Body of pancreas (tissue), 4 donors: ENCODE measurements at places on chromosomes 7 and 10. TPM values are rescaled to one million over a fixed set of nuclear protein-coding genes. Genes with fewer than 3 reads are reported as not detected.

Gene FOXP2
- 15.5 TPM for total RNA-seq

DNA sequence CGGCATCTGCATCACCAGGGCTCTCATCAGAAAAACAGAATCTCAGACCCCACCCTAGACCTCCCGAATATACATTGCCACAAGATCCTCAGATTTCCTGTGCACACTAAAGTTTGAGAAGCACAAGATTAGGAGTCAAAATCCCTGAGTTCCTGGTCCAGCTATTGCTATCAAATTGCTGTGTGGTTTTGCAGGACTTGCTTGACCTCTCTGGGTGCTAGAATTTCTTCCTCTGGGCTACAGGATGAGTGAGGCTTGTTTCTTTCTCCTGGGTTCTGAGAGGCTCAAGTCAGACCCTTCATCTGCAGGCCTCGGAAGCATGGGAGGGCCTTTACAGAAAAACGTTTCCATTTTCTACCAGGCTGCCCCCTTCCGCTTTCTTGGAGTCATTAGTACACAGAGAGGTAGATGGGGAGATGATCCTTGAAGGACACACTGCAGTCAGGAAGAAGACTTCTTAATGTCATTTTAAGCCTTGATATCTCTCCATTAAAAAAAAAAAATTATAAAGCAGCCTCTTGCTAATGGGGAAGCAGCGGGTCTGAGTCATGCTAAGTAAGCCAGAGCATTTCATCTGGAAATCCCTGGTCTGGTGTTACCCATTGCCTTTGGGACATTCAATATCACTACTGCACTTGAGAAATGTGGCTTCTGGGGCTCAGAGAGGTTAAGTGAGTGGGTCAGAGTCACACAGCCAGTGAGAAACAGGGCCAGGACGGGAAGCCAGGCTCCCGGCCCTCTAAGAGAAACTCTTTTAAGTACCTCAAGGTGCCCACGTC lies 173.5 kb downstream of the KCNMA1 start:
- DNase-seq = no peak

- no peak for DNase-seq
Observed at GRCh38 chr7:139043823-139044812, 8.3 kb upstream of the ZC3HAV1L start.

GRCh38 chr10:114281461-114281860 lies 42.4 kb downstream of the VWA2 start:
- DNase-seq = no peak

DNA sequence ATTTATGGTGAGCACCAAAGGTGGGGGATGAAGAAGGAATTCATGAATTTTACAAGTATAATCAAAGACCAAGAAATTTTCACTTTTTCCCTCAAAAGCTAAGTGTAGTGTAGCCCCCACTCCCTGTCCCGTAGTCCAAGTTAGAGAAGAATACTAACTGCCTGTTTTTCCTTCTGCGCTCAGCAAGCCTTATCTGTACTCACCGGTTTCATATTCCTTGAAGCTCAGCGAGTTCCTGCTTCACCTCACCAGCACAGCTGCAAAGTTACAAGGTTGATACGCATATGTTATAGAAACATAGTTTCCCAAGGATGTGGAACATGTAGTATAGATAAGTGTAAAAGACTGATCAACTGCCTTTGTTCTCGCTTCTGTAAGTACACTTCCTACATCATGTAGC lies 16.0 kb upstream of the ZNF33B start:
- DNase-seq = peak; percentile 80

Gene CTAGE4
- 19.1 TPM for total RNA-seq

DNA sequence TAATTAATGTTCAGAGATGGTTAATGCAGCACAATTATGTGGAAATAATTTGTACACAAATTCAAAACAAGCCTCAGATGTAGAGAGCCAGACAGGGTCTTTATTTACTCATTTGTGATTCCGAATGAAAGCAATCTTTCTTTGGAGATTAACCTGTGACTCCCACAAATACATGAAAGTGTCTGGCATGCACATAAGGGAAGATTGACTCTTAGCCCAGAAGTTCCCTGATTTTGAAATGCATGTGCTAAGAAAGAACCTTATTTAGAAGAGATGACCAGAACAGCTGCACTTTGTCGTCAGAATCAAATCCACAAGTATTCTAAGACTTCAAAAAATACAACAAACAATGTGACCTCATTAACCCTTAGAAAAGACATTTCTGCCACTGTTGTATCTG lies 45.1 kb downstream of the RNLS start:
- no peak for DNase-seq

- DNase-seq = no peak
Observed at GRCh38 chr7:37706804-37707203, 23.2 kb downstream of the GPR141 start.

DNA sequence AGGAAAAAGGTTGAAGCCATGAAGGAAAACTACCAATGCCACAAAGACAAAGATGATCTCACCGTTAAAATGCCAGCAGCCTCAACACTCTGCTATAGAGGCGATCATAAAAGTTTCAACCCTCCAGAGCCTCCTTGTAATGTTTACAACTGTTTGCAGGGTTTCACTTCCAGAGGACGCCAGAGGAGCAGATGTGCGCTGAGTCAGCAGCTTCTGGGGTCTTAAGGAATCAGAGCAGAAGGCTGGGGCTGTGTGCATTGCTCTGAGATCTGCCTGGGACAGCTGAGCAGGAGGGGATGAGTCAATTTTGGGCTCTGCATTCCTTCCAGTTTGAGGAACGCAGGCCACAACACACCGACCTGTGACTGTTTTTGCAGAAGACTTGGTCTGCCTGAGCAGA lies 98.3 kb downstream of the TMEM130 start:
- DNase-seq = no peak

Gene FEZF1
- not detected for total RNA-seq

Gene CHAT
- total RNA-seq = 0.26 TPM

Gene PDE6C
- not detected for total RNA-seq

Gene LFNG
- total RNA-seq = 142 TPM

DNA sequence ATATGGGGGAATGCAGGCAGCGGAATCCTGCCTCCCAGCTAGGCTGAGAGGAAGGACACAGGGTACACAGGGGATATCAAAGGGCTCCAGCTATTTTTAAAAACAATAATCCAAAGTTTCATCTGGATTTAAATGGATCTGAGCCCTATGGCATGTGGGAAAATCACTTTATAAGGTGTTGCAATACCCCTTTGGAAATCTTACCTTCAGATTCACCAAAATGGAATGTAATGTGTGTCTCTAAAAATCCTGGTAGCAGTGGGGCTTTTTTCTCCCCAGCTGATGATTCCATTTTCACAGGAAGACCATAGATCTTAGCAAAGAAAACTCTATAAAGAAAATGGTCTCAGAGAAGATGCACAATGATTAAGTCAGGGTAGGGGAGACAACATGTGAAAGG lies 722.2 kb downstream of the PARD3 start:
- no peak for DNase-seq

Gene ANKRD26
- 12.2 TPM for total RNA-seq

DNA sequence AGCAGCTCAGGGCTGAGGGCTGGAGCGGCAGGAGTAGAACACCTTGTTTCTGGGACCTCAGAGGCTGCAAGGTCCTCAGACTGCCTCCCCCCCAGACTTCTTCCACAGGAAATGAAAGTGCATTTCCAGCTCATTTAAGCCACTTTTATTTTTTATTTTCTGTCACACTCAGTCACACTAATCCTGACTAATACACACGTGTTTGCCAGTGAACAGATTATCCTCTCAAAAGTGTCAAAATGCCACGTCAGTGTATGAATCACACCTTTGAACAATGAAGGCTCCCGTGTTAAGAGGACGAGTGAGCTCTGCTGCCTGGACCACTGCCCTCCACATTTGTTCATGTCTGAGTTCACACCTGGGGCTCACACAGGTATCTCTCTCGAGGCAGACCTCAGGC lies 488.5 kb downstream of the DNAJB6 start:
- DNase-seq = no peak

DNA sequence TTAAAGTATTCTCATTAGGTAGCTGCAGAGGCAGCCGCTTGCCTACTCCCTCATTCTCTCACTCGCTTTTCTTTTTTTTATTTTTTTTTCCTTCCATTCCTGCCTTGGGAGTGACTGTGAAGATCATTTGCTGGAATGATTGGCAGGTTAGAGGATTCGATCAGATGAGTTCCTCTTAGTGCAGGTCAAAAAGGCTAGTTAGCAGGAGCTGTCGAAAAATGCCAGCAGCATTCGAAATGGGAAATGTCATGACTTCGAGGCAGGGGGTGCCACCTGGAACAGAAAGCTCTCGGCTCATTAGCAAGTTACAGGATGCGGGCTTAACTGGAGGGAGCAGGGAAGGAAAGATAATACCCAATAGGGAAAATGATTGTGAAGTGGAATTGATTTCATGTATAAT lies 137.5 kb upstream of the FZD1 start:
- no peak for DNase-seq

- no peak for DNase-seq
Observed at GRCh38 chr10:114755537-114755936, 66.0 kb upstream of the FHIP2A start.

Gene SUN3
- not detected for total RNA-seq

- DNase-seq = no peak
Observed at GRCh38 chr7:55733241-55734140, 129.1 kb downstream of the SEPTIN14 start.

GRCh38 chr10:44386546-44387052 lies 1.7 kb upstream of the CXCL12 start:
- DNase-seq = peak; percentile 68

Gene WEE2
- total RNA-seq = not detected

- no peak for DNase-seq
Observed at GRCh38 chr7:105122619-105123018, 108.6 kb downstream of the KMT2E start.

DNA sequence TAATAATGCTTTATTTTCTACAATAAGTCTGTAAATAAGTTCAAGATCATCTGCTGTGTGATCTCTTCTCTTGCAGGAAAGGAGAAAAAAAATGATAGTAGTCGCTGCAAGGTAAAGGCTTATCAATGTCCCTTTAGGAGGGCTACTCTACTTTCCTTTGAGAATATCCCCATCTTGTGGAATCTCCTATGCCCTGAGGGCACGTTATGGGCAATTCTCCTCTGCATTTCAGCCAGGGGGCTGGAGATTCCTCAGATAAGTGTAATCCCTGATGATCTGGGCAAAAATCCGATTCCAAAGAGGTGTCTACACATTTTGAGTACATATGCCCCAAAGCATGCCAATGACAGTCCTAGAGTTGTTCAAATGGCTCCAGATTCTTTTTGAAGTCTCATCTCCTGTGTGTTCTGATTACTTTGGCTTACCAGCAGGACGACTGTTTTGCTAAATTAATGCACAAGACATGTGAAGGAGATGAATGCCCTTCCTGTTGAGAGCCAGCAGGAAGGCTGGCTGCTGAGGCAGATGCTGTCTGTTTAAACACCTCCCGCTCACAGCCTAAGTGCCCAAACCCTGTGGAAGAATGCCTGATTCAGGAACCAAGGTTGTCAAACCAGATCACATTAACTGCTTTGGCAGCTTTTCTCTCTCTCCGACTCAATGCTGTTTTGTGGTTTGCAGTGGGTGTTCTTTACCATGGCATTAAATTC lies 171.2 kb upstream of the COL1A2 start:
- no peak for DNase-seq

Gene VGF
- total RNA-seq = 3.0 TPM

GRCh38 chr7:50857804-50858489 lies 75.3 kb upstream of the GRB10 start:
- peak; percentile 56 for DNase-seq

GRCh38 chr10:17001961-17002749 lies 127.5 kb downstream of the CUBN start:
- peak; percentile 37 for DNase-seq

Gene PLA2G12B
- not detected for total RNA-seq

- no peak for DNase-seq
Observed at GRCh38 chr7:39565538-39565937, 666 bp upstream of the YAE1 start.

Gene ELMO1
- 10.9 TPM for total RNA-seq

Gene NPY4R2
- not detected for total RNA-seq

Gene SLC25A40
- 33.3 TPM for total RNA-seq

GRCh38 chr10:104642658-104643302 lies 1.7 kb downstream of the SORCS3 start:
- DNase-seq = peak; percentile 44

DNA sequence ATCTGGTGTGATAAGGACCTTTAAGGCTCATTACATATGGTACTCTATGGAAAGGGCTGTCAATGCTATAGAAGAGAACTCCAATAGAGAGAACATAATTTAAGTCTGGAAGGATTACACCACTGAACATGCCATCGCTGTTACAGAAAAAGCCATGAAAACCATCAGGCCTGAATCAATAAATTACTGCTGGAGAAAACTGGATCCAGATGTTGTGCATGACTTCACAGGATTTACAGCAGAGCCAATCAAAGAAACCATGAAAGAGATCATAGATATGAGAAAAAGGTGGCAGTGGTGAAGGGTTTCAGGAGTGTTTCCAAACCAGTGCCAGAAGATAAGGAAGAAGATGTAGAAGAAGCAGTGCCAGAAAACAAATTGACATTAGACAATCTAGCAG lies 18.9 kb upstream of the GPR22 start:
- DNase-seq = no peak

DNA sequence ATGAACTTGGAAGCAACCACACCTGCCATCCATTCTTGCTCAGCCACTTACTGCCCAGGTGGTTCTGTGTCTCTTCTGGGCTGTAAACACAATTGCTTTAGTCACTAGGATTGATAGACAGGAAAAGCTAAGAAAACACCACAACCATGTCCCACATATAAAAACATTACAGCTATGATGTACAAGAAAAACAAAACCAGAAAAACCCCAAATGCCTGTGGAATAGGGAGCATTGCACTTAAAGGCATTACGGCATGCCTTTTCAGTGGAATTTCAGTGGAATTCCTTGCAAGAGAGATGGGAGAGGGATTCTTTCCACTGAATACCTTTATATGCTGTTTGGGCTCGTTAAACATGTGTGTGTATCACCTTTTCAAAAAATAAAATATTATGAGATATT lies 44.2 kb upstream of the GPR26 start:
- no peak for DNase-seq

GRCh38 chr10:6203331-6204062 lies 765 bp downstream of the PFKFB3 start:
- peak; percentile 71 for DNase-seq

DNA sequence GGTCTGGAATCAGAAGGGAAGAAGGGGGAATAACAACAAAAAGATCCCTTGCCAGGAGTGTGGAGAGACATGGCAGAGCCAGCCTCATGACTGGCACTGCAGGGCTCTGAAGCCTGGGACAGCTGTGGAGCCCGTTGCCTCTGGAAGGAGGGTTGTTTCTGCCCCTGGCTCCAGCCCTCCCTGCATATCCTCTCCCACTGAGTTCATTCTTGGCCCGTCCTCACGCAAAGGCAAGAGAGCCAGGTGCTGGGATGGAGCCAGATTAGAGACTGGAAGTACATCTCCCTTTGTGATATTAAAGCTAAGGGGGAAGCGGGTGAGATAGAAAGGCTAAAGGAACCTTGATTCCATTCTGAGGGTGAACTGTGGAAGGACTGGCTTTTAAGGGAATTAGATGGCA lies 141.5 kb upstream of the NPVF start:
- DNase-seq = peak; percentile 70
